GM12878 (cell line): ENCODE measurements at places on chromosomes 7 and 10. TPM values are rescaled to one million over a fixed set of nuclear protein-coding genes. Genes with fewer than 3 reads are reported as not detected.

DNA sequence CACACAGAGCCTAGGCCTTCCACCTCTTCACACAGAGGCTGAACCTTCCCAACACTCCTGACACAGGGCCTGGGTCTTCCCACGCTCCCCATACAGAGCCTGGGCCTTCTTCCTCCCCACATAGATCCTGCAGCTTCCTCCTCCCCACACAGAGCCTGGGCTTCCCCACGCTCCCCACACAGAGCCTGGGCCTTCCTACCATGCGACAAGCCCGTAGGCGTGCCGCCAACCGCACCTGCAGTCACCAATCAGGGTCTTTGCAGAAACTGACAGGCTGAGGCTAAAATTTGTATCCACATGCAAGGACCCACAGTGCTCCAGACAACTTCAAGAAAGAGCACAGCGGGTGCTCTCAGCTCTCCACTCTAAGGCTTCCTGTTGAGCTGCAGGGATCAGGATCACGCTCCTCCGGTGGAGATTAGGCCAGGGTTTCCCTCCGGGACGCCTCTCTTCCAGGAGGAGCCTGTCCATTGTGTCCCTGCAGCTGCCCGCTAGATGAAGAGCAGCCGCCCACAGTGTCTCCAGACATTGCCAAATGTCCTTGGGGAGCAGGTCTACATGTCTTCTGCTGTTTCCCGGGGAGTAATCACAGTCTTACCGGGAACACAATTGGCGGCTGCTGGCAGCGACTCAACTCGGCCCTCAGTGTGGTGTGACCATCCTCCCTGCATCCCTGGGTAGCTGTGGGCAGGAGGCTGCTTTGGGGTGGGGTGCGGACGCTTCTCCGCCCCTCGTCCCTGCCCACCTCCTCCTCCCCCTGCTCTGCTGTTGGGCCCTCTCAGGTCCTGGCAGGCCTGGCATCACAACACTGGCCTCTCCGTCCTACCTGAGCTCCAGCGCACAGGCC, 9.7 kb downstream of the CFAP46 start:
- H3K36me3 ChIP-seq, result no peaks in the 10 kb centered on the region
- no peaks in the 10 kb centered on the region for H3K27me3 ChIP-seq
- no peak overlapping the region for H3K4me3 ChIP-seq
- no peak for DNase-seq
- H3K4me1 ChIP-seq, result peaks cover 3% of the 10 kb centered on the region; the same call in 1 of the 2 replicates

FAM237B gene
- total RNA-seq, result not detected in 2 replicates

DNA sequence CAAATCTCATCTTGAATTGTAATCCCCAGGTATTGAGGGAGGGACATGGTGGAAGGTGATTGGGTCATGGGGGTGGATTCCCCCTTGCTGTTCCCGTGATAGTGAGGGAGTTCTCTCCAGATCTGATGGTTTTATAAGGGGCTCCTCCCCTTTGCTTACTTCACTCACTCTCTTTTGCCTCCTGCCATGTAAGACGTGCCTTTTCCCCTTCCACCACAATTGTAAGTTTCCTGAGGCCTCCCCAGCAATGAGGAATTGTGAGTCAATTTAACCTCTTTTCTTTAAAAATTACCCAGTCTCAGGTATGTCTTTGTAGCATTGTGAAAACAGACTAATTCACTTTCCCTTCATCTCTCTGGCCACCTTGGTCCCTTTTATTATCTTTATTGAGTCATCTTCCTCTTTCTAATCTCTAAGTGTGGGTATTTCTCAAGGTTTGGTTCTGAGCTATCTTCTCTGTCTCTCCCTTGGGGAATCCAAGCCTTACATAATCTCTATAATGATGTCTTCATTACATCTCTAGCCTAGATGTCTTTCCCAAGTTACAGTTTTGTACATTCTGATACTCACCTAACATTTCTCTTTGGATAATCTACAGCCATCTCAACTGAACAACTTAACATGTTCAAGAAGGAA, 99.1 kb upstream of the JCAD start:
- H3K4me1 ChIP-seq, result peaks cover 5% of the 10 kb centered on the region; the same call in 1 of the 2 replicates
- no peak for DNase-seq
- H3K4me3 ChIP-seq, result no peak overlapping the region
- no peaks in the 10 kb centered on the region for H3K27me3 ChIP-seq
- H3K27ac ChIP-seq, result no peak overlapping the region
- H3K36me3 ChIP-seq, result no peaks in the 10 kb centered on the region

- H3K4me3 ChIP-seq, result no peak overlapping the region
- H3K27ac ChIP-seq, result no peak overlapping the region
- H3K4me1 ChIP-seq, result no peaks in the 10 kb centered on the region
- H3K36me3 ChIP-seq, result no peaks in the 10 kb centered on the region
- DNase-seq, result no peak
Measured at GRCh38 chr10:93058139-93058538, 2.5 kb upstream of the CYP26C1 start.
